ENCODE measurements at places on chromosomes 7 and 10. TPM values are rescaled to one million over a fixed set of nuclear protein-coding genes. Genes with fewer than 3 reads are reported as not detected.

DNA sequence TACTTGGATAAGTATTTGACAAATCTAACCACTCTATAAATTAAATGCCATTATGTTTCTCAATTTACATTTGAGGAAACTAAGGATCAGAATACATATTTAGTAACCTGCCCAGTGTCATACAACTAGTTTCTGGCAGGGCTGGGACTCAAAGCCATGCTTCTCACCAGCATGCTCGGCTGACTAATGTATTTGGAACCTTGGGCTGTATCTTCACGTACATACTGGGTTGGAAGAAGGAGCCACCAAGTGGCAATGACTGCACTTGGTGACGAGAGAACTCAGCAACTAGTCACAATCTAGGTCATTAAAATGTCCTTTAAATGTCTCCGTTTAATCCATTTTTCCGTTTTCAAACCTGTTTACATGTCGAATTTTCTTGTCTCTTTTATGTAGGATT lies 42.9 kb downstream of the CHRM2 start:
- H3K4me1 ChIP-seq, result peaks cover 14% of the 10 kb centered on the region
- H3K27me3 ChIP-seq, result no peaks in the 10 kb centered on the region
- DNase-seq, result no peak
- H3K27ac ChIP-seq, result no peak overlapping the region
- H3K36me3 ChIP-seq, result peaks cover 12% of the 10 kb centered on the region

DNA sequence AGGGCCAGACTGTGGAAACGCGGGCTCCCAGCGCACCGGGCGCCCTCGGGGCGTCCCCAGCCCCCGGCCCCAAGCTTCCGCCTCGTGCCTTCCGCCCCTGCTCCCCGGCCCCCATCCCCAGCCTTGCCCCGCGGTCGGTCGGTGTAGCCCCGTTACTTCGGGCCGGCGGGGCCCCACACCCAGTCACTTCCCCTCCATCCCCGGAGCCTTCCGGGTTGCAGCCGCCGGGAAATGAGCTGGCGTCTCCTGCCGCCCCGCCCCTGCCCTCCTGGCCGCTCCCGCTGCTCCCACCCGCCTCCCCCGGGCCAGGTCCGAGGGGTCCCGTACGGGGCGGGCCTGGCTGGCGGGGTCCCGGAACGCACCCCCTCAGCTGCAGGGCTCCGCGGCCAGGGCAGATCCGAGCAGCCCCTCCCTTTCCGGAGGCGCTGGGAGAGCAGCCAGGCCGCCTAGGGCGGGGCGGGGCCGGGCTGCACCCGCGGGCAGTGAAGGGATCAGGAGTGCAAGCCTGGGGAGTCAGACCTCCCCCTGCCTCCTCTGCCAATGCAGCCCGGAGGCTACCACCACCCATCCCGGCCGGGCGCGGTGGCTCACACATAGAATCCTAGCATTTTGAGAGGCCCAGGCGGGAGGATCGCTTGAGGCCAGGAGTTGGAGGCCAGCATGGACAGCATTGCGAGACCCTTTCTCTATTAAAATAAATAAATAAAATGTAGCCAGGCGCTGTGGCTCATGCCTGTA lies 709 bp downstream of the ARPC1B start:
- no peak overlapping the region for H3K27ac ChIP-seq
- no peaks in the 10 kb centered on the region for H3K27me3 ChIP-seq
- H3K4me3 ChIP-seq, result peak overlapping the region; percentile 55
- DNase-seq, result no peak
- H3K36me3 ChIP-seq, result peaks cover 2% of the 10 kb centered on the region

- no peak overlapping the region for H3K4me3 ChIP-seq
- no peak overlapping the region for H3K27ac ChIP-seq
- H3K27me3 ChIP-seq, result peaks cover 9% of the 10 kb centered on the region
- H3K4me1 ChIP-seq, result peaks cover 13% of the 10 kb centered on the region
Observed at GRCh38 chr7:44062903-44063295, 2.5 kb downstream of the PGAM2 start.

DNA sequence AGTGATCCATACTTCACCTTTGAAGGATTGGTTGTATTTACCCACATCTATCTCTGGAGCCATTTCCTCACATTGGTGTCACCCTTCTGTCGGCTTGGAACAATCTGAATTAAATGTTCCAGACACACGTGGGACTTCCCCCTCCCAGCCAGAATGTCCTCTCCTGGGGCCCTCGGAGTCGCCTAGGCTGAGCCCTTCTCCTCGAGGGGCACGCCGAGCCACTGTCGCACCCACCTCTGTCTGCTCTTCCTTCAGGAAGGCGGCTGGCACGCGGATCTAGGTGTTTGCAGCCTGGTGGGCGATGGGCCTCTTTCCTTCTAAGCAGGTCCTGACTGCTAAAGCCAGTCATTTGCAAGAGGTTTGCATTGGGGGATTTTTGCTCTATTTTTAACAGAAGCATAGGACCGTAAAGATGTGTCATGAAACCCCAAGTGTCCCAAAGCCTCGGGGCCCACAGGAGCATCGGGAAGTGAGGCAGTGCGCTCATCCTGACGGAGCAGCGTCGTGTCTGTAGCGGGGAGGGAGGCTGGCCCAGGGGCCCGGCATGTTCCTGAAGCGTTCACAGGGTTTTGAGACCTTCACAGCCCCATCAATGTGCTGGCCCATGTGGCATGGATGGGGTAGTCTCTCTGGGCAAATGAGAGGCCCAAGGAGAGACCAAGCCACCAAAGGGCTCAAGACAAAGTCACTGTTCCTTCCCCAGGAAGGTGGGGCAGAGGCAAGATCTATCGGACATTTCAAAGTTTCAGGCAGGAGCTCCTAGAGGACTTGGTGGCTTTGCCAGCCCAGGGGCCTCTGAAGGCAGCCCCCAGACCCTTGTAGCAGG lies 86.7 kb downstream of the RGS10 start:
- no peak for DNase-seq
- no peaks in the 10 kb centered on the region for H3K27me3 ChIP-seq
- no peaks in the 10 kb centered on the region for H3K4me1 ChIP-seq
- H3K36me3 ChIP-seq, result no peaks in the 10 kb centered on the region
- no peak overlapping the region for H3K4me3 ChIP-seq

DNA sequence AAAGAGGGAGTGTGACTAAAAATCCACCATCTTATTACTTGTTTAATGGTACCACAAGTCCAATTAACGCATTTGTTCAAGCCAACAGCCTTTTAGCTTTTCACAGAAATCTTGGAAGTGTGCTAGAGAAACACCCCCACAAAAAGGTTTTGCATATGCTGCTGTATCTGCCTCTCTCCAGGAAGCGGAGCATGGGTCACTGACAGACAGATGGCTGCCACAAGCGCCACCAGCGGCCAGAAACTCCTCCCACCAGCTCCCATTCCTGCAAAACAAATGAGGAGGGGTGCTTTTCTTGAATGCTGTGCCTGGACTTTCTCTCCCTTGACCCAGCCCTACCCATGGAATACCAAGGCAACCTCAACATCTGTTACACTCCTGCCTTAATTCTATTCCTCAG lies 176.3 kb upstream of the LRGUK start:
- H3K27ac ChIP-seq, result no peak overlapping the region
- no peaks in the 10 kb centered on the region for H3K27me3 ChIP-seq
- peaks cover 11% of the 10 kb centered on the region for H3K4me1 ChIP-seq
- H3K36me3 ChIP-seq, result peaks cover 21% of the 10 kb centered on the region
- no peak for DNase-seq

GRCh38 chr7:28922624-28923331 lies 35.4 kb downstream of the TRIL start:
- no peak overlapping the region for H3K4me3 ChIP-seq
- no peak overlapping the region for H3K27ac ChIP-seq
- peak; percentile 75 for DNase-seq
- H3K4me1 ChIP-seq, result peaks cover 15% of the 10 kb centered on the region
- peaks cover 24% of the 10 kb centered on the region for H3K27me3 ChIP-seq

DNA sequence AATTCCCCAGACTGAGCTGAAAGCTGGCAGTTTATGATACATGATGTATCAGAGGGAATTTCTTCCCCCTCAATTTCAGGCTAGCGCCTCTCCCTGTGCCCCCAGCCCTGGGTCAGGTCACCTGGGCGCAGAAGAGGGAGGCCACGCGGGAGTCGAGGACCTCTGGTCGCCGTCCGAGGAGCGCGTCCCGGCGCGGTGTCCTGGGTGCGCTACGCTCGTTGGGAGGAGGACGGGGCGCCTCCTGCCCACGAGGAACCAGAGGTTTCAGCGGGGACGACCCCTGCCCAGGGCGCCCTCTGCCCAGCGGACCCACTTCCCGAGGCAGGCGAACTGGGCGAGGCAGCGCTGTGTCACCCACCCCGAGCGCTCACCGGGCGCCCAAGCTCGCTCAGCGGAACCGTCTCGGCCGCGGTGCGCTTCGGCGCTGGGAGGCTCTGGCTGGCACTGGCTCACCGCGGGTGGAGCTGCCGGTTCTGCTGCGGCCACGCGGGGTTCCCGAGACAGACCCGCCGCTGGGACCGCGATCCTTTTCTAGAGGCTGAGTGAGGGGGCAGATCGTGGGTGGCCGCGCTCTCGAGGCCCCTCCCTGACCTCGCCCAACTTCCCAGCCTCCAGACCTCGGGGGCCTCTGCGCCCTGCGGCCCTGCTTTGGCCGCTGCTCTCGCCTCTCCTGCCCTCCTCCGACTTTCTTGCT lies at the start of gene FAM237B:
Gene FAM237B (minus strand): TSS at position 504 of the 694 bp plus-strand sequence. CDS start 1,556 bp downstream, outside the sequence.
- H3K4me3 ChIP-seq, result peak within 1 kb of the TSS; percentile 51
- peaks cover 5% of the 10 kb centered on the region for H3K4me1 ChIP-seq
- no peaks in the 10 kb centered on the region for H3K36me3 ChIP-seq
- H3K27ac ChIP-seq, result no peak within 1 kb of the TSS
- no peak for DNase-seq
- H3K27me3 ChIP-seq, result peaks cover 87% of the 10 kb centered on the region

DNA sequence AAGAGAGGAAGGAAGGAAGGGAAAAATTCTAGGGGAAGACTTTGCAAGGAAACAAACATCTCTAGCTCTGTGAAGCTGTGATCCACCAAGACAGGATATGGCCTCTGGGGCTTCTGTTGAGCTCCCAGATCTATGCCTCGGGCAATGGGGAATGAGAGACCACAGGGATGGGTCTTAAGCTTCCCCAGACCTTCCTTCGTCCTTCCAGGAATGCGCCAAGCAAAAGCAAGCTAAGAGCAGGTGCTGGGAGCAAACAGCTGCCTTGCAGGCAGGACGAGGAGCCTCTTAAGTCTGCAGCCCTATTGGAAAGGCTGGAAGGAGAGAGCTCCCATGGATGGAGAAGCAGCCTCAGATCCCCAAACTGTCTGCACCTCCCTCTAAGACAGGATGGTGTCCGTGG lies 21.9 kb upstream of the ELN start:
- H3K4me3 ChIP-seq, result no peak overlapping the region
- no peaks in the 10 kb centered on the region for H3K36me3 ChIP-seq
- H3K27ac ChIP-seq, result peak overlapping the region; percentile 90
- H3K4me1 ChIP-seq, result peaks cover 34% of the 10 kb centered on the region

- H3K27ac ChIP-seq, result no peak overlapping the region
- H3K4me3 ChIP-seq, result no peak overlapping the region
- peaks cover 2% of the 10 kb centered on the region for H3K36me3 ChIP-seq
- H3K27me3 ChIP-seq, result no peaks in the 10 kb centered on the region
- no peaks in the 10 kb centered on the region for H3K4me1 ChIP-seq
- DNase-seq, result no peak
Observed at GRCh38 chr10:129775681-129776080, 188.4 kb downstream of the EBF3 start.

DNA sequence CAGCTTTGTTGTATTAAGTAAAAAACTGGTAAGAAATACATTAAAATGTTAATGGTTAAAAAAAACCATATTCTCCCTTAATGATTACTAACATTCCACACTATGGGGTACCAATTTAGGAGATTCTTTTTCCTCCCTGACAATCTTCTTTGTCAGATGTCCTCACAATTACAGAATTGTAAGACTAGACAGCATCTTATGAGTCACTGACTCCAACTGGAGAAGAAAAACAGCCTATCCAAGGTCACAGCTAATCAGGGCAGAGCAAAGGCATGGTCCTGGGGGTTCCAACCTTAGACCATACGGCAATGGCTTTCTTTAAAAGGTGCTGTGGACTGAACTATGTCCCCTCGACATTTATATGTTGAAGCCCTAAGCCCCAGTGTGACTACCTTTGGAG lies 127.6 kb downstream of the DLG5 start:
- H3K27ac ChIP-seq, result no peak overlapping the region
- peaks cover 31% of the 10 kb centered on the region for H3K36me3 ChIP-seq
- no peak overlapping the region for H3K4me3 ChIP-seq
- no peaks in the 10 kb centered on the region for H3K27me3 ChIP-seq
- no peaks in the 10 kb centered on the region for H3K4me1 ChIP-seq
- no peak for DNase-seq

DNA sequence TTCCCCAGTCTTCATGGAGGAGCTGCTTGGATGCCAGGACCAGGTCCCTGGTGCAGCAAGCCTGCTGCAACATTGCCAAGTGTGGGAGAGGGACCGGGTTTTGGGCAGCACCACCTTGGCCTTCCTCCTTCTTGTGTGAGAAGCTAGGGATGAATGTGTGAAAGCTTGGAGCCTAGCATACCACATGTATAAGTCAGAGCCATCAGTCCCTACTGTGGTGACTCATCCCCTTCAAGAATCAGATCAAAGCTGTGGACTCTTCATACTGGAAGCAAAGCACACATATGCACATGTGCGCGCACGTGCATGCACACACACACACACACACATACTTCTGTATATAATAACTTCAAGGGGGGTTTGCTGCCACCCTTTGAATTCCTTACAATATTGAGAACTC lies 527.8 kb downstream of the LRMDA start:
- peaks cover 26% of the 10 kb centered on the region for H3K4me1 ChIP-seq
- no peaks in the 10 kb centered on the region for H3K36me3 ChIP-seq
- peaks cover 42% of the 10 kb centered on the region for H3K27me3 ChIP-seq
- H3K4me3 ChIP-seq, result no peak overlapping the region
- H3K27ac ChIP-seq, result no peak overlapping the region
- DNase-seq, result no peak

DNA sequence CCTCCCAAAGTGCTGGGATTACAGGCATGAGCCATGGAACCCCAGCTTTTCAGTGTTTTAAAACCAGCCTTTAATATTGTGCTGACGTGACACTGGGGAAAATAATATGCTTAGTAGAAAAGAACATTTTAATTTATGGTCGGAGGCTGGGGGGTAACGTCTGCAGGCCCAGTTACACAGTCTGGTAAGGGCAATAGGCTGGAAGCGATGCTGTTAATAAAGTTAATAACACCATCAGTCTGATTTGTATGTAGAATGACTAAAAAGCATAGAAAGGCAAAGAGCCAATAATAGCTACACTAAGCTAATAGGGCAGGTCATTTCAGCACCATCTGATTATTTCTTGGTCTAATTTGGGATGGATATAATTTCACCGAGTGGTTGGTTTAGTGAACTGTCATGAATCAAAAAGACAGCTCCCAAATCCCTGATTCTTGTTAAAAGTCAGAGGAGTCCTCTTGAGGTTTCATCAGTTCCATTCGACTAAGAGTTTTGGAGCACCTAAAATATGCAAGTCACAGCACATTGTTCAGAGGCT lies 192.9 kb downstream of the CAMK1D start:
- no peak for DNase-seq
- H3K27ac ChIP-seq, result no peak overlapping the region
- peaks cover 4% of the 10 kb centered on the region for H3K36me3 ChIP-seq
- no peaks in the 10 kb centered on the region for H3K27me3 ChIP-seq

- H3K27me3 ChIP-seq, result no peaks in the 10 kb centered on the region
- peaks cover 4% of the 10 kb centered on the region for H3K4me1 ChIP-seq
- H3K36me3 ChIP-seq, result no peaks in the 10 kb centered on the region
- no peak for DNase-seq
- H3K4me3 ChIP-seq, result peak overlapping the region; percentile 41
Observed at GRCh38 chr7:44275957-44276570, 49.3 kb downstream of the CAMK2B start.

Gene NUTM2A
- total RNA-seq, result 3.1 TPM

Gene NCF1
- total RNA-seq, result 0.27 TPM

Gene FAM25G
- not detected for total RNA-seq

Gene LOXL4
- 7.9 TPM for total RNA-seq

Gene ENO4
- 2.6 TPM for total RNA-seq

Gene CPN1
- total RNA-seq, result not detected

Gene ACTL6B
- total RNA-seq, result not detected

Gene ATOH7
- 0.70 TPM for total RNA-seq

Gene ADIRF
- not detected for total RNA-seq

Data from mesothelial cell of epicardium (in vitro differentiated cells).